ENCODE measurements at places on chromosomes 12 and 14.

- DNase-seq, result no peak
Observed at GRCh38 chr12:51128919-51129318, 44.0 kb downstream of the TFCP2 start.

DNA sequence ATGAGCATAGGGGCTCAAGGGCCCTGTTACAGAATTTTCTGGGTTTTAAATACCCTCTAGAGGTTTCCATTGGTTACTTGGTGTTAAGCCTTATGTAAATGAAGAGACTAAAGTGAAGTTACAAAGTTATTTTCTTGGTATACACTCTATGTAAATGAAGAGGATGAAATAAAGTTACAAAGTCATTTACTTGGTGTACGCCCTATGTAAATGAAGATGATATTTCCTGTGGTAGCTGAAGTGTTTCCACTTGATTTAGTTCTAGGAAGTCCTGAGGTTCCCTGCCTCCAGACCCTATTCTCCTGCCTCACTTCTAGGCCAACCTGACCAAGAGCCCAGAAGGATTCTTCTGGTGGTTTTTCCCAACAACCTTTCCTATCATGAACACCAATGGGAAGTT is 126.1 kb downstream of the SPTSSA start:
- DNase-seq, result no peak

GRCh38 chr14:20606190-20606901 is 15.2 kb upstream of the RNASE12 start:
- no peak for DNase-seq

GRCh38 chr12:107510211-107510610 is 175.4 kb upstream of the PWP1 start:
- no peak for DNase-seq

GRCh38 chr12:71760471-71760870 is 5.8 kb downstream of the RAB21 start:
- no peak for DNase-seq

- peak; percentile 28 for DNase-seq
Observed at GRCh38 chr14:89283327-89284060, 133.5 kb downstream of the FOXN3 start.

GRCh38 chr14:53260928-53261327 is 107.8 kb upstream of the DDHD1 start:
- no peak for DNase-seq

DNA sequence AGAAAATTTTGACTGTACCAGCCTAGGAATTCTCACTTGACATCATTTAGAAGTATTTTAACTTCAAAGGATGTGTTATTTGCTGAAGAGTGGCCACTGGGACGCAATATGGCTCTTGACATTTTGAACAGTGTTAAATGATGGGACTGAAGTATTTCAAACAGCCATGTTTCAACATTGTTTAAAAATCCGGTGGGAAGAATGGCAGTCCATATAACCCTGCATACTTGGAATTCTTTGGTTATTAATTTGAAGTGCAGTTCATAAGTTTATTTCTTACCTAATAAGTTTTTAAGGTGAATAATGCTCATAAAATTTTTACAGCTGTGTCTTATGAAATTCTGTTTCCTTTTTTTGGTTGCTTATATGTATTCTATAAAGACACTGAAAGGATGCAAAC is 8.3 kb downstream of the TMTC2 start:
- DNase-seq, result no peak

DNA sequence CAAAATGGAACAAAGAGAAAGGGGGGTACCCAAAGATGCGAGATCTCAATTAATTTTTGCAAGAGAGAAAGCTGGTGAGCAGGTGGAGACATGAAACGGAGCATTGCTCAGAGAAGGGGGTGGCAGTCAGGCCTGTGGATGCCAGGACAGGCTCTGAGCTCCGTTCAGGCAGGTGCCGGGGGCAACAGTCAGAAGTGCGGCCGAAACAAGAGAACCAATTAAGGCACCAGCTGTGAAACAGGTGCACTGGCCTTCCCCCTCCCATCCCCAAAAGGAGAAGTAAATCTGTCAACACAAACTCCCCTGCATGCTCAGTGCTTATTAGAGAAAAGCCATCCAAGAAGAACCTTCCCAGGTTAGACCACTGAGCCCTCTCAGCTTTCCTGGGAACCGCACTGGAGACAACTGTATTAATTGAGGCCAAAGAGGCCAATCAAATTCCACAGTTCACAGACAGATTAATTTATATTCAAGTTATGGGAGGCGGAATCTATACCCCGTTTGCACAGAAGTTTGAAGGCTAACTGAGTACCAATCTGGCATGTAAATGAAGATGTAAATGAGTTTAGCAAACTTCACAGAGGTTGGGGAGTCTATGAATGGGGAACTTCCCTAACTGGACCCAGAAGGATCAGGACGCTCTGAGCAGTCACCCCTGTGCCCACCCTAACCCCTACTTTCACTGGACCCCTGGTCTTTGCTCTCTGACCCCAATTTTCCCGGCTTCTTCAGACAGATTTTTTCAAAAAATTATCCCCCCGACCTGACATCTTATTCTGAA is 20.9 kb downstream of the OAS2 start:
- no peak for DNase-seq

- no peak for DNase-seq
Observed at GRCh38 chr14:30064454-30064853, 136.8 kb upstream of the PRKD1 start.

- no peak for DNase-seq
Observed at GRCh38 chr14:37992499-37992898, 215.2 kb upstream of the SSTR1 start.

DNA sequence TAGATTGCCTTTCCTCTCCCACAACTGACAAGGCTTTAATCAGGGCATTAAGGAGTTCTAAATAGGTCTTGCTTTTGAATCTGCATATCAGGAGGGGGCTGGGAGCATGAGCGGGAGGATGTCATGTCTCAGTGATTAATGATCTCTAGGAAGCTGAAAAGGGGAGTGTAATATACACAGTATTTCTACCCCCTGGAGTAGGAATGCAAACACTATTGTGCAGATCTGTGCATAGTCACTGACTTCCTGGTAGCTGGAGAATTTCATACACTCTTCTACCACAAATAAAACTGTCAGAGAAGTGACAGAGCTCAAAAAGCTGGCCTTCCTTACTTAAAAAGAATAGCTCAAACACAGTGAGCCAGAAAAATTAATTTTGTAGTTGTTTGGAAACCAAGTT is 65.8 kb downstream of the RIC8B start:
- no peak for DNase-seq

DNA sequence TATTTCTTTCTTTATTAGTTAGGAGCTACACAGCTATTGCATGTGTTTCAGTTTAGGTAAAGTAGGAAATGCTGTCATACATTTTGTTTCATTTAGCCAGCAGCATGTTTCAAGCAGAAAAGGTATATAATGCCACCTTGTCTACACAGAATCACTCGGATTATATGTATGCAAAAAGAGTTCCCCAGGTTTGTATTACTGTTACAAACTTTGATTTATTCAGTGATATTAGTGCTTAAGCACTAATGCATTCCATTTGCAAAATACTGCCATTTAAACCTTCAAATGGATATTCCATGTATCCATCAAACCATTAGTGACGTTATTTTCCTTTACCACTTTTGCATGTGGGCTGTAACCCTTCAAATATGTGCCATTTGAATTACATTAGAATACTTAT is 564.0 kb downstream of the RPL10L start:
- no peak for DNase-seq

DNA sequence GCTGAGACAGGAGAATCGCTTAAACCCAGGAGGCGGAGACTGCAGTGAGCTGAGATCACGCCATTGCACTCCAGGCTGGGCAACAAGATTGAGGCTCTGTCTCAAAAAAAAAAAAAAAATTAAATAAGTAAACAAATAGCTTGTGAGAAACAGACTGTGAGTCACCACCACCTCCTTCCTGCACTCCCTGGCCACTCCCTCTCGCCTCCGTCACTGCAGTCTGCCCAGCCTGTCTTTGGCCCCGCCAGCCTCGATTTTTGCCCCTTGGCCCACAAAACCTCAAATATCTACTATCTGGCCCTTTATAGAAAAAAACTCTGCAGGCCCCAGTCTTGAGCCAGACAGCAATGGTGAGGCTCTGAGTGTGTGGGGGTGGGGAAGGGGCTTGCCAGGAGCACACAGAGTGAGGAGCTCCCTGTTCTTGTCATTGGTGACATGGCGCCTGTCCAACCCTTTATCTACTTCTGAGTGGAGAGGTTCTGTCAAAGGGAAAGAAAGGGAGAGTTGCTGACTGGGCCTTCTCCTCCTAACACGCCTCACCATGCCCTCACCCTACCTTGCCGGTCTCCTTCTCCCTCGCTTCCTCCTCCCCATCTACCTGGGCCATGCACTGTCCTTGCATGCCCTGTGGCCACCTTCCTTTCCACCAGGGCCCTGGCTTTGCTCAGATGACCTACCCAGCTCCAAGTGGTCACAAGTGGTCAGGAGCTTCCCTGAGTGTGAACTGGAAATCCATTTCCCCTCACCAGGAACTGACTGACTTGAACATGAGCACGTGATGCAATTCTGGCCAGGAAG is 22.1 kb downstream of the LGMN start:
- no peak for DNase-seq

DNA sequence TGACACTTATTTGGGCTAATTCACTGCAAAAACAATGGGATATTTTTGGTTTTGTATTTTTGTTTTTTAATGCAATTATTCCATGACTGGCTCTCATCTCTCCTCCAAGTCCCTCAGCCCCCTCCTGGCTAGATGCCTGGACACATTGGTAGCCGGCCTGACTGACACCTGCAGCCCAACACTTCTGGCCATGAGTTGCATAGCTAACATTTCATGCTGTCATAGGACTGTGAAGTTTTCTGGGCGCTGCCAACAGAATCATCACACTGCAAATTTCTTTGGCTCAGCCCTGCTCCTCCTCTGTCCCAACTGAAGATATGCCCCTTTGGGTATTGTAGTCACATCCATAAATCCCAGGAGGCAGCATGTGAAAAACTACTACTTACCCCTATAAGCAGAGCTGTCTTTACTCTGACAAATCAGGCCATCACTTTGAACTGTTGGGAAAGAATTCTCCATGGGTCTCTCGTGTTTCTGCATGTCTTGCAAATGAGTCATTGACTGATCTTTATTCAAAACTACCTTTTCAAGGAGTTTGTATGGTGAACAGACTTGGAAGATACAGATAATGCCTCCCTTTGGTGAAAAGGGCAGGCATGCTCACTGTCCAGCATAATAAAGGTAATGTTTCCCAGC is 126.7 kb upstream of the LGR5 start:
- no peak for DNase-seq

GRCh38 chr14:71592361-71592760 is 339.9 kb upstream of the RGS6 start:
- DNase-seq, result no peak

DNA sequence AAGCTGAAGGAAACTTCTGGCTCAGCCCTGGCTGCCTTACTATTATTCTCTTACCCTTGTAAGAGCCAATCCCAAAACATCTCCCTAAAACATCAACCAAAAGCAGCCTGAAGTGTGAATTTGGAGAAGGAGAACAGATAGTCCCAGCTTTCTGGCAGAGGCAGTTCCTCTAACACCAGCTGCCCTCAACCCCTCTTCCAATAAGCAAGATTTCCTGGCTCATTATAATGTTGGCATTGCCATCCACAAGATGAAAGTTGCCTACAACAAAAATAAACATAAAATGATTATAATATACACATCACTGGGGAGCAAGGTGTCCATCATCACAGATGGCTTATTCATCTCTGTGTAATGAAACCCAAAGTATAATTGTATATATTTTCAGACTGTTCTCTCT is 352.5 kb upstream of the CCDC196 start:
- DNase-seq, result no peak

DNA sequence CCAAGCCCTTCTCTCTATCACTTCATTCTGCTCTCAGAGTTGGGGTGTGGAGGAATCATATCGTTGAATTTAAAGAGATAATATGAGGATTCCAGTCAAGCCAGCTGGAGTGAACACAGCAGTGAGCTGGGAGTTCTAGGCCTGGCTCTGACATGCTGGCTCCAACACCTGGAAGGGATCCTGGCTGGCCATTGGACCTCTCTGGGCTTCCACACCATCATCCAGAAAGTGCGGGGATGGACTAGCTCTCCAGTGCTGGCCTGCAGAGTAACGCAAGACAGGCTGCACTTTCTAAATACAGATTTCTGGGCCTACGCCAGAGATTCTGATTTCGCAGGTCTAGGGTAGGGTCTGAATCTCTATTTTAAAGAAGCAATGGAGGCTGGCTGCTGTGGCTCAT is 34.8 kb upstream of the HDAC7 start:
- no peak for DNase-seq

GRCh38 chr12:63844391-63845341 is at the start of gene SRGAP1:
Gene SRGAP1, plus strand, starts transcription at chr12:63844700. Its CDS starts 117 bp downstream, at chr12:63844817.
- DNase-seq, result no peak

DNA sequence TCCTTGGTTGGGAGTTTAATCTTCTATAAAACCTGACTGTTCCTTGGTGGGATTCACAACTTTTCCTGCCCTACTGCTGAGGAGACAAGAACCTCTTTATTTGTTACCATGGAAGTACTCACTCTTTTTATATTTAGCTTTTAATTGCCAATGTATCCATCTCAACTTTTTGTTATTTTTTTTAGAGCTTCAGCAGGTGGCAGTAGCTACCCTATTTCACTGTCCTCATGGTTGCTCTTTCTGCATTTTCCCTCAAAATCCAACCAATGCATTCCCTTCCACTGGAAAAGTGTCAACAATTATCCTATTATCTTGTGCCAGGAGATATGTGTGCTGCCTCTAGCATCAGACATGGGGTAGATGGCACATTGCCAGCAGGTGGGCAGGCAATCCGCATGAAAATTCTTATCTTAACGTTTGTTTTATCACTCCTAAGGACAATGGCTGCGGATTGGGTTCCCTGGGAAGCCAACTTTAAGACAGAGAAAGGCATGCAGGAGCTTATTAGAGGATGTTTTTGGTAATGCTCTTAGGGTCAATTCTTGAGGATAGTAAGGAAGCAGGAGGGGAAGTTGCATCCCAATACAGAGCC is 406.4 kb downstream of the SNAPC1 start:
- DNase-seq, result no peak
